M059J (cell line): ENCODE measurements at places on chromosomes 1 and 21. TPM values are rescaled to one million over a fixed set of nuclear protein-coding genes. Genes with fewer than 3 reads are reported as not detected.

The NUDT4B gene
- 10.7 and 31.9 TPM in 2 replicates for total RNA-seq

The F13B gene
- not detected in 2 replicates for total RNA-seq

The TSPAN1 gene
- total RNA-seq: 0.47 and 1.7 TPM in 2 replicates

DNA sequence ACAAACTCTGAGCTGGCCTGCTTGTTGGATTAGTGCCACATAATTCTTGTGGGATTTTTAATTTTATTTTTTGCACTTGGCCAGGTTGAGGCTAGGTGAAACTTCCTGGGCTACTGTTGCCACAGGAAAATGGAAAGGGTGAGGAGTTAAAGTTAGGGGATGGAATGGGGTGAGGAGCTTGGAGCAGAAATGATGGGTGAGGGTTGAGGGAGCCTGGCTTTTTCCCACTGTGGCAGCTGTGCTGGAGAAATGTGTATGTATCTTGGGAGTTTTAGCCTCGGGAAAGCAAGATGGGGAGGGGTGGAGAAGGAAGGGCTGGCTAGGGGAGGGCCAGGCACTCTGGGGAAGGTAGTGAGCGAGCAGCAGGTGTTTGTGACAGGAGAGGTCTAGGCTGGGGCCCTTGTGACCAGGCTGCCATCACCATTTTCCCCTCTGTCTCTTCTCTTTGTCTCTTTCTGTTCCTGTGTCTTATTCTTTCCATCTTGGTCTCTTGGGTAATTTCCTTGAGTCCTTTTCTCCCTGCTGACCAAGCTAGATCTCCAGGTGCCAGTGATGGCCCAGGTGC lies 2.0 kb downstream of the ZNF687 start:
- no peak for DNase-seq

The TNNI3K gene
- total RNA-seq: not detected in 2 replicates

- peak; percentile 45 for DNase-seq
These were observed 51.9 kb upstream of the GJA8 start for GRCh38 chr1:147850737-147851136.

DNA sequence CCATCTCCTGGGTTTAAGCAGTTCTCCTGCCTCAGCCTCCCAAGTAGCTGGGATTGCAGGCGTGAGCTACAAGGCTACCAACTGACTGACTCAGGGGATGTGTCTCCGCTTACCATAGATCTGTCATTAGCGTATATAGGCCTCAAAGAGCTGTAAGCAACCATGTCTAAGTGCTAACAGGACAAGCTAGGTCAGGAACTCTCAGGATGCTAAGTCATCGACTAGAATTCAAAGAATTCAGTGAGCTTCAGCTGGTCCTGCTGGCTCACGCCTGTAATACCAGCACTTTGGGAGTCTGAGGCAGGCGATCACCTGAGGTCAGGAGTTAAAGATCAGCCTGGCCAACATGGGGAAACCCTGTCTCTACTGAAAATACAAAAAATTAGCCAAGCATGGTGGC lies 29.5 kb downstream of the CAPN2 start:
- no peak for DNase-seq

- peak; percentile 73 for DNase-seq
These were observed 89.8 kb downstream of the OLFML2B start for GRCh38 chr1:161933592-161934588.

DNA sequence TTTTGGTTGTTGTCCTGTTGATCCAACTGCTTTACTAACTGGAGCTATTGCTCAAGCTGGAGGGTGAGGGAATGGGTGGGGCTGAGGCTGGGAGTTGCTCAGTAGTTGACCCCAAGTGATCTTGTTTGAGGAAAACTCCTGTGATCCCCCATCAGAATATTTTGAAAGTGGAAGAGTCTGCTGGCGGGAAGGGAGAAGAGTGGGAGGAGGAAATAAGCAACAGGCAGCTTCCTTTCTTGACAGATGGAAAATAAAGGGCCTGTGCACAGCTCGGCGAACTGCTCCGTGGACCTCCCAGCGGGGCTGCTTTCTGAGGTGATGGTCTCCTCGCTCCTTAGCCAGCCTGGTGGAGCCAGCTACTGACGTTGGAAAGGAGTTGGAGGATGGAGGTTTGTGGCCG lies 199.1 kb upstream of the LMO4 start:
- no peak for DNase-seq

The ATAD3C gene
- not detected in 2 replicates for total RNA-seq

The ERICH3 gene
- not detected in 2 replicates for total RNA-seq

DNA sequence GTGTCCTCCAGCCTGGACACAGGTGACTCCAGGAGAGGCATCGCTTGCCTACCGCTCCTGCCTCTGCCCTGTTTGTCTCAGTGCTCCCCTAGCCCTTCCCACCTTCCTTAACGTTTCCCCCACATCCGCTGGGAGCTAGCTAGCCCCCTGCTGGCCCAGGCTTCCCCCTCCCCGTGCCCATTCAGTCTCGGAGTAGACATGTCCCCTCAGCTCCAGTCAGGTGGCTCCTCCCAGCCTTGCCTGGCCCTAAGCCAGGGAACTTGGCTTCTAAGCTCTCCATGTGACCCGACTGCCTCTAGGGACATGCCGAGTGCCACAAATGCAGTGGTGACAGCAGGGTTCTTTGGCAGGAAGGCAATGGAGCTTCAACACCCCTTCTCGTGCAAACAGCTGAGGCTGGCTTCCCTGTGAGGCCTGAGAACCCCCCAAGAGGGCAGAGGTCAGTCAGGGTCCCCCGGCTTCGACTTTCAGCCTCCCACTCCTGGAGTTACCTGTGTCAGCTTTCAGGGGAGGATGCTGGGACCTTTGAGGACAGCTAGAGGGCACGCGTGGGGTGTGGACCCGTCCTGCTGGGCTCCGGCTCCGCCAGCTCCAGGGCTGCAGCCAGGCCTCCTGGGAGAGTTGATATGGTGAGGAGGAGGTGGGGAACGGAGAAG lies 16.2 kb downstream of the DRAXIN start:
- peak; percentile 36 for DNase-seq

GRCh38 chr1:247669225-247669624 lies 10.3 kb downstream of the OR13G1 start:
- no peak for DNase-seq

The KLHL12 gene
- total RNA-seq: 26.3 and 26.4 TPM in 2 replicates

DNA sequence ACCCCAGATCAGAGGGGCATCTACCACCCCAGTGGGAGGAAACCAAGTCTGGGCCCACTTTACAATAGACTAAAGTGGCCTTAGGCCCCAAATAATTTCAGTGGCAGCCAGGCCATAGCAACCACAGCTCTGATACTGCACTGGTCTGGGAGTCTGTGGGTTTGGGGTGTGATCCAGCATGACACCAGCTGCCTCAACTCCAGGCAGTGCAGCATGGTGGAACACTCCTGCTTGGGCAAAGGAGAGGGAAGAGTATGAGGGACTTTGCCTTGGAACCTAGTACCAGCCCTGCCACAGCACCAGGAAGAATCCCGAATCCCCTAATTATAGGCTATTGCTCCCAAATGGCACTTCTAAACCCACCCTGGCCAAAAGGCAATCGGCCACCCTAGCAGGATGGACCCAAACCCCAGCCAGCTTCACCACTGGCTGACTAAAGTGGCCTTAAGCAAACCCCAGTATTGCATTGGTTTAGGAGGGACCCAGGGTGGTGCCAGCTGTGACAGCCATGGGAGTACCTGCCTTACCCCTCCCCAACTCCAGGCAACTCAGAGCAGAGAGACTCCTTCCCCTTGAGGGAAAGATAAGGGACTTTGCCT lies 47.1 kb downstream of the PACC1 start:
- DNase-seq: no peak

DNA sequence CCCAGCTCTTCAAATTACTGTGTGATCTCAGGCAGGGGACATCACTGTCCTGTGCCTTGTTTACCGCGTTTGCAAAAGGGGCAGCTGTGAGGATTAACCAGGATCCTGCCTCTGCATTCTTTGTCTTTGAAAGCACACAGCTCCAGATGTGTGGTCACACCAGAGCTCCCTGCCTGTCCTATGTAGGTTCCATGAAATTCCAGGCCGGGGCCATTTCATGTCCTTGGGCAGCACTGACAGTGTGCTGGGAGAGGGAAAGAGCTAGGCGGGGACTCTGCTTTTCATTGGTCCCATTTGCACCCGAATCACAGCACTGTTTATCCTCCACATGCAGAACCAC lies 42.2 kb upstream of the SELENON start:
- DNase-seq: no peak

- DNase-seq: peak; percentile 43
These were observed 2.9 kb downstream of the IFI6 start for GRCh38 chr1:27668808-27669723.

GRCh38 chr1:201761178-201761577 lies 67.8 kb upstream of the IPO9 start:
- no peak for DNase-seq

- peak; percentile 86 for DNase-seq
These were observed 436.5 kb upstream of the VAMP3 start for GRCh38 chr1:7334475-7335035.

- peak; percentile 99 for DNase-seq
These were observed 56.5 kb upstream of the BCAR3 start for GRCh38 chr1:93738075-93738622.

The MCOLN2 gene
- total RNA-seq: 7.7 and 9.6 TPM in 2 replicates

- DNase-seq: no peak
These were observed 801.7 kb upstream of the PRMT6 start for GRCh38 chr1:106254748-106255147.

The KCNE2 gene
- total RNA-seq: 0.10 TPM in 1 of 2 replicates, not detected in the other

- DNase-seq: no peak
These were observed 67.5 kb downstream of the SPAG17 start for GRCh38 chr1:118117521-118117920.

DNA sequence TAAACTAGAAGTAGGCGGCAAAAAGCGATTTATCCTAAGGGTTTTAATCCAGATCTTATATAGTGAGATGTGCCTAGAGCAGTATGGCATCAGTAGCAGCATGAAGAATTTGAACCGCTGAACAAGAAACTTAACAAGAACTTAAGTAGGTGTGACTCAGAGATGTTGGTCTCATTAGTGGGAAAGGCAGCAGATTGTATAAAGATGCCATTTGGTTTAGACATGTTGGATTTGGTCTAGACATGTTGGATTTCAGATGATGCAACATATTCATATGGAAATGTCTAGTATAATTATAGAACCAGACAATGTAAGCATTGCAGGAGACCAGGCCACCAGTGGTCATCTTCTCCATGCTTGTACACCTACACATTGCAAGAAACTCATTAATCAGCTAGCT lies 42.1 kb upstream of the ZP4 start:
- peak; percentile 20 for DNase-seq

The FHAD1 gene
- 0.64 and 1.3 TPM in 2 replicates for total RNA-seq

The SMIM12 gene
- 36.1 and 44.9 TPM in 2 replicates for total RNA-seq

DNA sequence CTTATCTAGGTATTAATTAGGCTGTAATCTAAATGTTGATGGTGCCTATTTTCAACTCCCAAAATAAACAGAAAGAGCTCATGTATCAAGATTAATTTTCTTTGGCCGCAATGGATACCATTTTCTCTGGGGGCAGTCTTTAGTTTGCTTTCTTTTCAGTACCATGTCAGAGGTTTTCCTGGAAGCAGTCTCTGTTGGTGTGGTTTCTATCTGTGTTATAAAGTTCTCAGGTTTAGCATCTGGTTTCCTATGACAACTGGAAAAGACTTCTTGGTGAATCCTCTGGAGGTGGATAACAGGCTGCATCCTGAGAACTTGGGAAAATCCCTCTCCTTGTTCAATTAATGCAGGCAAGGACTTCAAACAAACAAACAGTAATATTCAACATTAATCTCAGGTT lies 38.7 kb upstream of the BATF3 start:
- DNase-seq: no peak

DNA sequence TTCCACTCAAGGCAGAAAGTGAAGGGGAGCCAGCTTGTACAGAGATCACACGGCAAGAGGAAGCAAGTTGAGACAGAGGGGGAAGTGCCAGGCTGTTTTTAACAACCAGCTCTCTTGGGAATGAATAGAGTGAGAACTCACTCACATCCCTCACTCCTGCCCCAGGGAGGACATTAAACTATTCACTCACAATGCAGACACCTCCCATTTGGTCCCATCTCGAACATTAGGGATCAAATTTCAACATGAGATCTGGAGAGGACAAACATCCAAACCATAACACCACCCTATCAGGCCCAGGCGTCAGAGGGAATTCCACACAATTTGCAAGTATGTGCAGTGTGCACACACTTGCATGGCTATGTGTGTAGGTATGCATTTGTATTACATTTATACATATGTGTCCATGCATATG lies 62.7 kb downstream of the DMAP1 start:
- DNase-seq: peak; percentile 6

GRCh38 chr1:184818646-184819045 lies 64.0 kb upstream of the EDEM3 start:
- DNase-seq: no peak

The ZMYND12 gene
- 0.10 TPM in 1 of 2 replicates, not detected in the other for total RNA-seq

- no peak for DNase-seq
These were observed 37.5 kb downstream of the CD2 start for GRCh38 chr1:116791727-116792126.

GRCh38 chr1:88943241-88943640 lies 49.2 kb downstream of the KYAT3 start:
- no peak for DNase-seq

- DNase-seq: peak; percentile 6
These were observed 13.2 kb downstream of the ODF2L start for GRCh38 chr1:86382878-86383277.

- DNase-seq: peak; percentile 74
These were observed 121.8 kb upstream of the SLC44A3 start for GRCh38 chr1:94698356-94698755.

- no peak for DNase-seq
These were observed 7.1 kb downstream of the COL6A1 start for GRCh38 chr21:45988366-45989347.

- DNase-seq: no peak
These were observed 29.2 kb upstream of the BRDT start for GRCh38 chr1:91919962-91920361.

The S100A7A gene
- total RNA-seq: not detected in 2 replicates

DNA sequence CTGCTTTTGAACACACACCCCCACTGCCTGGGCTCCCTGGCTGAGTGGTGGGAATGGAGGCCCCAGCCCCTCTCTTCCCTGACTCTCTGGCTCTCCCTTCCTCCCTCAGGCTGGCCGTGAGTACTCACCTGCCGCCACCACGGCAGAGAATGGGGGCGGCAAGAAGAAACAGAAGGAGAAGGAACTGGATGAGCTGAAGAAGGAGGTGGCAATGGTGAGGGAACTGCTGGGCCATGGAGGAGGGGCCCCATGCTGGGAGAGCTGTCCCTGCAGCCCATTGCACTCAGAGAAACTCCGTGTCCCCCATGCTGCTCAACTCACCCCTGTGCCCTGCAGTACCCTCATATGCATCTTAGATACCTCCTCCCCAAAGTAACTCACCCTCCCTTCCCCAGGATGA lies 5.2 kb downstream of the ATP1A2 start:
- DNase-seq: no peak

The AQP10 gene
- not detected in 2 replicates for total RNA-seq

GRCh38 chr1:110265186-110265585 lies 55.1 kb downstream of the KCNC4 start:
- DNase-seq: no peak

GRCh38 chr1:119286587-119287181 lies 81.9 kb upstream of the HAO2 start:
- DNase-seq: peak; percentile 45
